ENCODE measurements at places on chromosomes 3 and 15.

GRCh38 chr3:56806407-56806806, 4.7 kb upstream of the ARHGEF3 start:
- no peak for DNase-seq

- no peak for DNase-seq
Measured at GRCh38 chr15:78210349-78210717, 24.0 kb downstream of the ACSBG1 start.

DNA sequence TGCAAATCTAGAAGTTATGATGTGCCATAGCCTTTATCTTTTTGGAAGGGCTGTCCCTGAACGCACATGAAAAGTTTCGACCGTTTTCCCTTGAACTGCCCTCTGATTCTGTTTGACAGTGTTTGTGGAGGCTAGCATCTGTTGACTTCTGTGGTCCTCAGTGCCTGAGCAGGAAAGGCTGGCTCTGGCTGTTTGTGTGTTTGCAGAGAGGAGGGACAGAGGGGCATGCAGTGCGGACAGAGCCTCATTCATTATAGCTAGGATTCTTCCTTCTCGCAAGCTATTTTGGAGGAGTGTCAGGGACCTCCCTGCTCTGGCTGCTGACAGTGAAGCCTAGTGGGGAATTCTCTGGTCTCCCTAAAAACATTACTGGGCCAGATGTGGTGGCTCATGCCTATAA, 64.5 kb downstream of the CDAN1 start:
- no peak for DNase-seq

GRCh38 chr3:47661121-47661752, 82.6 kb upstream of the CSPG5 start:
- DNase-seq = no peak

DNA sequence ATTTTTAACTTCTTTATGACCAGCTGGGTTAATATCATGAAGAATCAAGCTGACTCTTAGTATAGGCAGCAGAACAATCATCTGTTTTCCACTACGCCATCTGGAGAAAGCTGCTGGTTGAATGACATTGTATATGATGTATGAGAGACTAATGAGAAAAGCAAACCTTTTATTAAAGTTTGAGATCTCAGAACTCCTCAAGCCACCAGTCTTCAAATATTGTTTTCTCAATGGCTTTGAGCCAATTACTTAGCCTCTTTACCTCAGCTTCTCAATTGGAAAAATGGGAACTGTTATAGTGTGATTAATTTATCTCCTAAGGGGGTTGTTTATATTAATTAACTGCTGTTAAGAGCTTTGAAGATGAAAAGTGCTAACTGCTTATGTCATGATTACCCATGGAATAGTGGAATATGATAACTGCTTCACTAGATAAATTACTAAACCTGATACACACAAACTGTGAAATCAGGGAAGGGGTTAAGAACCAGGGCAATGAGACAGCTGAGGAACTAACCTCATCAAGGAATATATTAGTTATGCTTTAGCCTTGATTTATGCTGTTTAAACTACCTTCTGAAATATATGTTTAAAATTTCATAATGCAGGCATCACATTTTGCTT, 330.1 kb downstream of the SOX2 start:
- DNase-seq = no peak

- no peak for DNase-seq
Measured at GRCh38 chr3:128067489-128067888, 15.3 kb downstream of the SEC61A1 start.

GRCh38 chr3:15325228-15325627, 7.2 kb downstream of the SH3BP5 start:
- no peak for DNase-seq

- no peak for DNase-seq
Measured at GRCh38 chr3:75951941-75952340, 166.6 kb upstream of the ZNF717 start.

DNA sequence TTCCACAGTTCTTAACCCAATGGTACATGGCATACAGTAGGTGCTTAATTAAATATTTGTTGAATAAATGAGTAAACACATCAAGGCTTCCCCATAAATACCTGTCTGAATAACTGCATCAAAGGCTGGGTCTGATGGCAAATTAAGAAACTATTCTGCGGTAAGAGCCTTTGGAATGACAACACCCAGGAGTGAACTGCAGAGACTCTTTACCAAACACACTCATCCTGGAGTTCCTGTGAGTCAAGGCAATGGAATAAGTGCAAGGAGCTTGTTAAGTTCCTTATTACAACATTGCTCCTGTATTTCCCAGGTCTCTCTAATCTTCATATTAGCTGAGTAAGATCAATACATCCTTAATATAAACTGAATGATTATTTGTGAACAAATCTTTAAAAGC, 119.9 kb upstream of the STT3B start:
- DNase-seq = peak; percentile 18

DNA sequence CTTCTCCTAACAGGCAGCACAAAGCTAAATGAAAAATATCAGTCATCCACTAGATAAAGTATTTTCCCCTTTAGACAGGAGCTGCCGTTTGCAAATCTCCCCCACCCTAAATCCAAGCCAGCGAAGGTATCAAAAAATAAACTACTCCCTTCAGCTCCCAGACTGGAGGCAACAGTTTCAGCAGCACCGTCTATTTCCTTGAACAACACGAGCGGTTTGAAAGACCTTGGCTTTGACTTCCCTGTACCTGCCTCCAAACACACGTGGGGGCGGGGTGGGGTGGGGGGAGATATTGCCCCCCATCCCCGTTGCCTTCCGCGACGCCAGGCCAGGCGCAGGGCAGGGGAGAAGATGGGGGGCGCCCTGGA, 832 bp upstream of the CACNA1D start:
- no peak for DNase-seq

DNA sequence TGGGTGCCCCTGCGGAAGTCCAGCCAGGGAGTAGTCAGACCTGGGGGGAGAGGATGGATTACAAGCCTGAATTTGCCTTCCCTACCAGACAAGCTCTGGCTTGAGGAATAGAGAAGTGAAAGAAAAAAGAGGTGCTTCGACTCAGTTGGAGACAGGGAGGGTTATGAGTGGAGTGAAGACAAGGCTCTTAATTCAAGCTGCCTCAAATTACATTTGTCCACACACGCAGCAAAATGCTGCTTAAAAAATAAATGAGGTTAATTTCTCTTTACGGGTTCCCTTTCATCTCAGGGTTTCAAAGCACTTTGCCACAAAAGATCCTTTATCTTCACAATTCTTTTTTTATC, 49.0 kb upstream of the SLC4A7 start:
- no peak for DNase-seq

- DNase-seq = no peak
Measured at GRCh38 chr15:66675446-66675845, 26.6 kb upstream of the SMAD6 start.

GRCh38 chr3:113212844-113213375, 1.6 kb downstream of the BOC start:
- no peak for DNase-seq

DNA sequence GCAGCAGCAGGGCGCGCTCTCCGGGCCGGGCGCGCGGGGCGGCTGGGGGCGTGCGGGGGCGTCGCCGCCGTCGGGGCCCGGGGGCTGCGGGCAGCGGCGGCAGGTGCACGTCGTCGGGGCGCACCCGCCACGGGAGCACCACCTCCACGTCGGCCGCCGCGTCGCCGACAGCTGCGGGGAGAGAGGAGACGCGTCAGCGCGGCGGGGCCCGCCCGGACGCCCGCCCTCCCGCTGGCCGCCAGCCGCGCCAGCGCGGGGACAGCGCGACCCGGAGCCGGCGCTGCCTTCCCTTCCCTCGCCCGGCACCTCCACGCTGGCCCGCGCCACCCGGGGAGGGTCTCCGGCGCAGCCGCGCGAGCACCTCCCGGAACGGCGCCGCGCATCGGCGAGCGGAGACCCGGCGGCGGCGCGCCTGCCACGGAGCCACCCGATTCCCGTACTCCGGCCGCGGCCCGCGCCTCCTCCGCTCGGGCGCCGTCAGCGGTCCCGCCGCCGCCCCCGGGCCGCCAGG, 481 bp downstream of the ADAMTS17 start:
- no peak for DNase-seq

GRCh38 chr15:100735129-100736053, 133.0 kb downstream of the ASB7 start:
- DNase-seq = no peak

- DNase-seq = no peak
Measured at GRCh38 chr15:77650265-77650664, 17.6 kb upstream of the LINGO1 start.

- peak; percentile 62 for DNase-seq
Measured at GRCh38 chr15:60006203-60006862, 2.2 kb downstream of the FOXB1 start.

DNA sequence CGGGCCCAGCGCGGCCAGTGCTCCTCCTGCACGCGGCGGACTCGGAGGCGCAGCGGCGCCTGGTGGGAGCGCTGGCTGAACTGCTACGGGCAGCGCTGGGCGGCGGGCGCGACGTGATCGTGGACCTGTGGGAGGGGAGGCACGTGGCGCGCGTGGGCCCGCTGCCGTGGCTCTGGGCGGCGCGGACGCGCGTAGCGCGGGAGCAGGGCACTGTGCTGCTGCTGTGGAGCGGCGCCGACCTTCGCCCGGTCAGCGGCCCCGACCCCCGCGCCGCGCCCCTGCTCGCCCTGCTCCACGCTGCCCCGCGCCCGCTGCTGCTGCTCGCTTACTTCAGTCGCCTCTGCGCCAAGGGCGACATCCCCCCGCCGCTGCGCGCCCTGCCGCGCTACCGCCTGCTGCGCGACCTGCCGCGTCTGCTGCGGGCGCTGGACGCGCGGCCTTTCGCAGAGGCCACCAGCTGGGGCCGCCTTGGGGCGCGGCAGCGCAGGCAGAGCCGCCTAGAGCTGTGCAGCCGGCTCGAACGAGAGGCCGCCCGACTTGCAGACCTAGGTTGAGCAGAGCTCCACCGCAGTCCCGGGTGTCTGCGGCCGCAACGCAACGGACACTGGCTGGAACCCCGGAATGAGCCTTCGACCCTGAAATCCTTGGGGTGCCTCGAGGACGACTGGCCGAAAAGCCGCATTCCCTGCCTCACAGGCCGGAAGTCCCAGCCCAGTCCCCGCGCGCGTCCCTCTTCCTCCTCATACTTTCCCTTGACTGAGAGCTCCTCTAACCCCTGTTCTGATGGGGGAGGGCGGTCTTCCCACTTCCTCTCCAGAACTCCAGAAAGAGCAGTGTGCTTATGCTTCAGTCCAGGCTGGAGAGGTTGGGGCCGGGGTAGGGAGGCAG, 1.4 kb upstream of the IL17RC start:
- no peak for DNase-seq

DNA sequence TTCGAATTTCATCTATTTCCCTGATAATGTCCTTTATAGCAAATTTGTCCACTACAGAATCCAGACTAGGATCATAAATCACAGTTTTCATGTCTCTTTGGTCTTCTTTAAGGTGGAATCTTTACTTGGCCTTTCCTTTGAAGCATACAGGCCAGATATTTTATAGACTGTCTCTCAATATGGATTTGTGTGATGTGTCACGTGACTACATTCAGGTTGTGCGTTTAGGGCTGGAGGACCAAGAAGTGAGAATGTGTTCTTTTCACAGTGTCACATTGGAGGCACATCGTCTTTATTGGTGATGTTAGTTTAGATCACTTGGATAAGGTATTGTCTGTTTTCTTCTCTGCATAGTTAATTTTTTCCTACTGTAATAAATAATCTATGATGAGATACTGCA, 232.9 kb downstream of the MEIS2 start:
- no peak for DNase-seq

DNA sequence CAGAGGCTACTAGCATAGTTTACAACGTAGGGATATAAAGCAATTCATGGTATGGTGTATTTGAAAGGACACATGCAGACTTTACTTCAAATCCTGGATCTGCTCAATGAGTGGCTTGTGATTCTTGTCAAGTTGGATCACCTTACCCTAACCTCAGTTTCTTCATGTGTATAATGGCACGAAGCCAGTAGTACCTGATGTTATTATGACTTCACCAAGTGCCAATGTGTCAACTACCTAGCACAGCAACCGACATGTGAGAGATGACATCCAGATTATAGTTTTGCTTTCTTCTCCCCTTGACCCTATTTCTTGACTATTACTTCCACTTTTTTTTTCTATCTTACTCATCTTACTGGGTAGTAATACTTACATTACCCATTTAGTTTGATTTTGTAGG, 304.5 kb downstream of the RBMS3 start:
- peak; percentile 39 for DNase-seq

GRCh38 chr15:101329309-101329863, 34.3 kb upstream of the SNRPA1 start:
- DNase-seq = no peak

DNA sequence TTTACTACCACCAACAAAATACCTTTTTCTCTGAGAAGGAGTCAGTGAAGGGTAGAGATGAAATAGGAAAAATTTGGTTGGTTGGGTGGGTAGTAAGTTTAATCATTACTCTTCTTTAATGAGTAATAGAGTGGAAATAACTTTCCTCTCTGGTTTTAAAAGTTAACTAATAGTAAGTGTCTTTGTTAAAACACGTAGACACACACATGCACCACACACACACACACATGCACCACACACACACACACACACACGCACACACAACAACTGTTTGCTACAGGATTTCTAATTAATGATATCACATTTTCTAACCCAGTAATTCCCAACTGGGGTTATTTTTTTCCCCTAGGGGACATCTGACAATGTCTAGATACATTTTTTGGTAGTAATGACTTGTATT, 84.1 kb downstream of the CHL1 start:
- DNase-seq = no peak

GRCh38 chr3:106737265-106737664, 640.0 kb upstream of the CCDC54 start:
- no peak for DNase-seq

DNA sequence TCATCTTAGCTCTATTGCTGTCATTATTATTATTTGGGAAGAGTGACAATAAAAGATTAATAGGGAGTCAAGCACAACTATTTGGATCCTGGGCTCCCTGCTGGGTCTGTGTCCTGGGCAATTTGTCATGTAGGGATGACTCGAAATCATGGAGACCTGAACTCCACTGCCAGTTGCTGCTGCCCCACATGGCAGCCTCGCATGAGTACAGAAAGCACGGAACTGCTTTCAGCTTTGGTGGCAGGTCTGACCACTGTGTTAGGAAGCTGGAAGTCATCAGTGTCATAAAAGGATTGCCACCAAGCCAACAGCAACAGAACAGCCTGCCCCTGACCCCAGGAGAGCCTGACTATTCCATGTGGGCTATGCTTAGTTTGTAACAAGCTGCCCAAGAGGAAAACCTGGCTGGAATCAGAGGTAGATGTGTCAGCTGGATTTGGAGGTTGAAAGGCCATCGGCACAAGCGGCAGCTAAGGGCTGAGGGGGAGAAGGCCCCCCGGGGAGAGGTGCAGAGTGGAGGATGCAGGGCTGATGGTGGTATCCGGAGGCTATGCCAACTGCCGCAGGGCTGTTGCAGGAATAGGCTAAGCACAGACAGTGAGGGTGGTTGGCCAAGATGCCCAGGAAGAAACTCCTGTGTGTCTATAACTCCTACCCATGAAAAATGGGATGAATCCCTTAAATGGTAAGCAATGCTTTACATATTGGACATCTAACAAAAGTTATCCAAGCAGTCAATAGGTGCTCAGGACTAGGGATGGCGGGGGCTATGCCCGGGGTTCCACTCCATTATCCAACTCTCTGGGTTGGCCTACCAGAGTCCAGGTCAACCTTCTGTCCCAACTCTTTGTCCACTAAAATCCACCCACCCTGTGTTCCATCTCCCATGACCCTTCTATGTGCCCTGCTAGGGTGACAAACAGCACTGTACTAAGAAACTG, 291.6 kb downstream of the ADAMTS17 start:
- no peak for DNase-seq
